Hair follicle dermal papilla cell (primary cell): ENCODE measurements at places on chromosomes 6 and 20. TPM values are rescaled to one million over a fixed set of nuclear protein-coding genes. Genes with fewer than 3 reads are reported as not detected.

Gene CEP43
- 12.6 and 13.3 TPM in 2 replicates for total RNA-seq

Gene CEP162
- total RNA-seq = 9.8 and 10.1 TPM in 2 replicates

Gene PTCHD4
- total RNA-seq = 2.4 and 4.7 TPM in 2 replicates

Gene NKAPL
- 0.65 and 0.73 TPM in 2 replicates for total RNA-seq

Gene HLA-DQB2
- not detected in 2 replicates for total RNA-seq

Gene TGM3
- total RNA-seq = not detected in 2 replicates

Gene FAM83B
- 0.16 TPM in 1 of 2 replicates, not detected in the other for total RNA-seq

Gene APOBEC2
- total RNA-seq = not detected in 2 replicates

Gene PCSK2
- total RNA-seq = 0.32 TPM in 1 of 2 replicates, not detected in the other
